ENCODE measurements at places on chromosomes 12 and 14. TPM values are rescaled to one million over a fixed set of nuclear protein-coding genes. Genes with fewer than 3 reads are reported as not detected.

Gene C12orf50
- total RNA-seq: not detected

Gene ASPG
- not detected for total RNA-seq

Gene GPX2
- not detected for total RNA-seq

Gene SLC6A15
- 78.4 TPM for total RNA-seq

Gene CHGA
- not detected for total RNA-seq

Gene SYT1
- total RNA-seq: 2.3 TPM

Gene TAS2R46
- total RNA-seq: 2.6 TPM

Gene PEBP1
- 207 TPM for total RNA-seq

Gene KRT83
- not detected for total RNA-seq

Gene WNT5B
- 96.5 TPM for total RNA-seq

Gene GALNT6
- 37.9 TPM for total RNA-seq

Gene CLEC4A
- total RNA-seq: 0.33 TPM

Gene PTPN21
- total RNA-seq: 11.0 TPM

Gene OTOGL
- total RNA-seq: under 0.01 TPM

Gene RPL10L
- total RNA-seq: not detected

Gene LRTM2
- total RNA-seq: not detected

Gene MTERF2
- total RNA-seq: 5.6 TPM

Gene ACOT4
- total RNA-seq: 1.00 TPM

Gene INHBC
- total RNA-seq: not detected

Gene PLXNC1
- 3.2 TPM for total RNA-seq

Gene KLRC3
- total RNA-seq: not detected

Gene SELPLG
- total RNA-seq: 1.00 TPM

Gene KERA
- not detected for total RNA-seq

Gene TPPP2
- total RNA-seq: not detected

Gene MANSC4
- not detected for total RNA-seq

Gene PRH2
- 0.50 TPM for total RNA-seq

Gene NDRG2
- 0.44 TPM for total RNA-seq

Gene FAM181A
- total RNA-seq: not detected

Gene ZNF705A
- total RNA-seq: not detected

Gene DENND5B
- 7.9 TPM for total RNA-seq

Gene KLRG1
- 0.22 TPM for total RNA-seq

Gene TGM1
- 0.55 TPM for total RNA-seq

Gene TMEM260
- 13.4 TPM for total RNA-seq

Gene BCL7A
- 4.2 TPM for total RNA-seq

Gene RAPGEF3
- total RNA-seq: 6.1 TPM

Gene FOXA1
- not detected for total RNA-seq

Gene KRT5
- total RNA-seq: 0.22 TPM

Gene OASL
- total RNA-seq: 0.50 TPM

Gene OR10G2
- total RNA-seq: not detected

Gene TAS2R9
- total RNA-seq: not detected

Gene OVCH1
- under 0.01 TPM for total RNA-seq

Gene VRTN
- not detected for total RNA-seq

Gene CLEC4E
- not detected for total RNA-seq

Gene ASB2
- total RNA-seq: 1.2 TPM

Gene SLCO1B3
- total RNA-seq: not detected

Gene RNASE7
- not detected for total RNA-seq

Gene PLEK2
- total RNA-seq: 8.7 TPM

Gene RIPK3
- 0.50 TPM for total RNA-seq

Gene HPD
- total RNA-seq: 0.12 TPM

Gene GLT1D1
- not detected for total RNA-seq

Gene RGS6
- total RNA-seq: not detected

Gene CCDC177
- under 0.01 TPM for total RNA-seq

Gene PLA2G1B
- not detected for total RNA-seq

Gene SLC10A1
- total RNA-seq: not detected

Data from uterine smooth muscle cell (primary cell).